ENCODE measurements at places on chromosomes 11 and 22. TPM values are rescaled to one million over a fixed set of nuclear protein-coding genes. Genes with fewer than 3 reads are reported as not detected.

P2RX6 gene
- total RNA-seq: 0.76 TPM

PIWIL4 gene
- total RNA-seq: 3.1 TPM

EFCAB6 gene
- 1.5 TPM for total RNA-seq

DNA sequence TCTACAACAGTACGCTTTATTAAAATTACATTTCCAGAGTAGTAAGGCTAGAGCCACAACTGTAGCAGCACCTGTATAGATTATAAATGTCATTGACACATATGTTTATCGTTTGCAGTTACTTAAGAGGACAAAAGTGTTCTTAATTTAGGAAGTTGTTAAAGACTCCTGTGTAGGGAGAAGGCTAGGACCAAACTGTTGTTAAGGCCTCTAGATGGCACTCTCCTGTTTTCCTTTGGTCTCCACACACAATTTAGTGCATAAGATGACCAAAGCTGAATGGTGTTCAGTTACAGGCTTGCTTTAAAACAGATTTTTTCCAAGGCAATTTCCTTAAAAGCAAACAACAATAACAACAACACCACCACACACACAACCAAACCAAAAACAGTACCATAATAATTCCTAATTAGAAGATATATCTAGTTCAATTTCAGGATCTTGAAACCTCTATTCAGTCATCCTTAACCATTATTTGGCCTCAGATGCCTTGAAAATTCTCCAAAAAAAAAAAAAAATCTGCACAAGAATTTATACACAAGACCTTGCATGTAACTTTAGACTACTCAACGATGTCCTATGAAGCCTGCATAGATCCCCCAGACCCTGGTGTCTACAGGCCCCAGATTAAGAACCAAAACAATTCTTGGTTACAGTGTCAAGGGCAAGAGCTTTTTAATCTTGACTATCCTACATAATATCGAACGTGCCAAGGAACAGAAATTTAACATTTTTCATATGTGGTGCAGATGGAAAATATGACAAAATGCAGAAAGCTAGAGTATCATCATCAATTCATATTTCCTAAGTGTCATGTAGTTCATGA lies 42.6 kb upstream of the APOA1 start:
- no peak for DNase-seq

DNA sequence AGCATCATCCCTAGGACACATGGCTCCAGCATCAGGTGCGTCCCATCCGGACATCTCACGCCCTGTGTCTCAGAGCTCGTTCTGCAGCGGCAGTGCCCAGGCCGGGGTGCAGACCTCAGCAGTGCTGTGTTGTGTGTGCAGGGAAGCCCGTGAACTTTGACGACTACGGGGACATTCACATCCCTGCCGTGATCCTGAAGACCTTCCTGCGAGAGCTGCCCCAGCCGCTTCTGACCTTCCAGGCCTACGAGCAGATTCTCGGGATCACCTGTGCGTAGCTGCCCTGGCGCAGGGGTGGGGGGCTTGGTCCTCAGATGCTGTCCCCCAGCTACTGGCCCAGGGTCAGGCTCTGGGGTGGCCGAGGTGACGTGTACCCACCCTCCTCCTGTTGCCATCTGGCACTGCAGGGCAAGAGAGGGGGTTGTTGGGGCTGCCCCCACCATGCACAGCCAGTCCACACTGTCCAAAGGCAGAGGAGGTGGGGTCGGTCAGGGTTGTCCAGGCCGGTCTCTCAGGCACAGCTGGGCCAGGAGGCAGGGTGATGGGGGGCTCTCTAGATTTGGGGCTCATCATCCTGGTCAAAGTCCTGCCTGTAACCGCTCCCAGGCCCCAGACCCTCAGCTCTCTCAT lies 96.5 kb downstream of the ARHGAP8 start:
- no peak for DNase-seq

DNA sequence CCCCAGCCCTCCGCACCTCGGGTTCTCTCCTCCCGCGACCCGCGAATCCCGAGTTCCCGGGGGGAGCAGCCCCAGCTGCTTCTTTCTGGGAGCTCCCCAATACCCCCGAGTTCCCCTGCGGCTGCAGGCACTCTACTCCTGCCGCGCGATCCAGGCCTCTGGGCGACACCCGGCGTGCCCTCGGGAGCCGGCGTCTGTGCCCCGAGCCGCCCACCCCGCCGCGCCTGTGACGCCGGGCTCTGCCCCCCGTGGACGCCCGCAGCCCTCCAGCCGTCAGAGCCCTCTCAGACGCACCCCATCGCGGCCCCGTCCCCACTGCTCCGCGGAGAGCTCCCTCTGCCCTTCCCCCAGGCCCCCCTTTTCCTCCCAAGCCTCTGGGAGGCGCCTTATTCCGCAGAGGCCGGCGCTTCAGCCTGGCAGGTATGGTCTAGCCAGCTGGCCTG lies 422 bp downstream of the GLB1L2 start:
- no peak for DNase-seq

DNA sequence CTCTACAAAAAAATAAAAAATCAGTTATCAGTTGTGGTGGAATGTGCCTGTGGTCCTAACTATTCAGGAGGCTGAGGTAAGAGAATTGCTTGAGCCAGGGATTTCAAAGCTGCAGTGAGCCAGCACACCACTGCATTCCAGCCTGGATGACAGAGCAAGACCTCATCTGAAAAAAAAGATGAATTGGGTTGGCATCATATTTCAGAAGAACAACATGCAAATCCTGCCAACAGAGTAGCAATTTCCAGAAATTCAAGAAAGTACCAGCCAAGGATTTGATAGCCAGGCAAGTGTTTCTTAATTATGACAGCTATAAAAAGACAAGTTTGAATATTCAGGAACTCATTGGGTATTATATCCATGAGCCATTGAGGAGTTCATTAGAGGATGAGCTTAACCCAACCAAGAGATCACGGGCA lies 75.2 kb downstream of the USP47 start:
- DNase-seq: no peak
